ENCODE measurements at places on chromosomes 13 and 19. TPM values are rescaled to one million over a fixed set of nuclear protein-coding genes. Genes with fewer than 3 reads are reported as not detected.

DNA sequence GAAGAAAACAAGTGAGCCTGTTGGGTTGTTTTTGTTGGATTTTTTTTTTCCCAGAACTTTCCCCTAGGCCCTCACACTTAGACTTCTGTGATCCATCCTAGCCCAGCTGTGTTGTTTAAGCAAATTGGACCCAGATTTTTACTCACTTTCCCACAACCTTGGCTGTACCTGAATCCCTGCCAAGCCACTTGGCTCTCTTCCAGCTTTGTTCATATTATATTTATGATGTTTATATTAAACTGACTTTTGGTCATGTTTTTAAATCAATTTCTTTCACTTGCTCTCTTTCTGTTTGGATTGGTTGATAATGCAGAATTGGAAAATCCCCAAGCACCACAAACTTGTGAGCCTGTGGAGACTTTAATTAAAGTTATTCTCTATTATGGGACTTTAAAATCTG is 16.6 kb downstream of the OLFM4 start:
- no peak overlapping the region for H3K27ac ChIP-seq
- H3K4me3 ChIP-seq: no peak overlapping the region
- H3K36me3 ChIP-seq: no peaks in the 10 kb centered on the region
- peak; percentile 8 for DNase-seq
- no peaks in the 10 kb centered on the region for H3K27me3 ChIP-seq

MISP gene
- total RNA-seq: not detected

CPAMD8 gene
- 4.8 TPM for total RNA-seq

GRCh38 chr13:48258430-48258829 is 25.4 kb downstream of the ITM2B start:
- H3K4me3 ChIP-seq: no peak overlapping the region
- peaks cover 3% of the 10 kb centered on the region for H3K4me1 ChIP-seq
- peaks cover 99% of the 10 kb centered on the region for H3K36me3 ChIP-seq
- no peaks in the 10 kb centered on the region for H3K27me3 ChIP-seq

ZNF296 gene
- 0.23 TPM for total RNA-seq

GRCh38 chr13:23551213-23552008 is 18.8 kb upstream of the TNFRSF19 start:
- H3K27me3 ChIP-seq: peaks cover 14% of the 10 kb centered on the region
- no peaks in the 10 kb centered on the region for H3K36me3 ChIP-seq
- no peak overlapping the region for H3K27ac ChIP-seq
- DNase-seq: no peak

DNA sequence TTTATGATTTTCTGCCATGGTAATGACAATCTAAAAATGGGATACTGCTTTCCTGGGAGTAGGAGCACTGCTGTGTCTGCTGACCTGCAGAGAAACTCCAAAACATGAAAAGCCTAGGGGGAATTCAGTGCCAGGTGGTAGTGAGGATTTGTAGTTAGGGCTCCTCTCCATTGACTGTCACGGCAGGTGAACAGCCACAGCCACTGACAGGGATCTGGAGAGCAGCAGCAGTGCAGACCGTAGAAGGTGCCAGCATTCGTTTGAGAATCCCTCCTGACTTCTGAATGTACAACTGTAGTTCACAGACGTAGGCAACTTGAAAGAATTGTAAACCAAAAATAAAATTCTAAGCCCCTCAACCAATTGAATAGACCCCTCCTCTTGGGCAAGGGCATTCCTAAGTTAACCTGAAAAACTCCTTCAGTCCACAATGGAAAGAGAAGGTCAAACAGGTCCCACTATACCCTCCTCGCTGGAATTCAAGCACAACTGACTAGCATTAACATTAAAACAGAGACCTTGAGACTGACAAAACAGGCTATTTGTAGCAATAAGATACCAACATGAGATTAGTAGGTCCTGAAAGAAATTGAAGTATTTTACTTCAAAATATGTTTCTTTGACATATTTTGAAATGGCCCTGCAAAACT is 1328.8 kb downstream of the OLFM4 start:
- H3K27ac ChIP-seq: no peak overlapping the region
- H3K36me3 ChIP-seq: no peaks in the 10 kb centered on the region
- H3K4me1 ChIP-seq: no peaks in the 10 kb centered on the region

FLT3LG gene
- 4.4 TPM for total RNA-seq

DNA sequence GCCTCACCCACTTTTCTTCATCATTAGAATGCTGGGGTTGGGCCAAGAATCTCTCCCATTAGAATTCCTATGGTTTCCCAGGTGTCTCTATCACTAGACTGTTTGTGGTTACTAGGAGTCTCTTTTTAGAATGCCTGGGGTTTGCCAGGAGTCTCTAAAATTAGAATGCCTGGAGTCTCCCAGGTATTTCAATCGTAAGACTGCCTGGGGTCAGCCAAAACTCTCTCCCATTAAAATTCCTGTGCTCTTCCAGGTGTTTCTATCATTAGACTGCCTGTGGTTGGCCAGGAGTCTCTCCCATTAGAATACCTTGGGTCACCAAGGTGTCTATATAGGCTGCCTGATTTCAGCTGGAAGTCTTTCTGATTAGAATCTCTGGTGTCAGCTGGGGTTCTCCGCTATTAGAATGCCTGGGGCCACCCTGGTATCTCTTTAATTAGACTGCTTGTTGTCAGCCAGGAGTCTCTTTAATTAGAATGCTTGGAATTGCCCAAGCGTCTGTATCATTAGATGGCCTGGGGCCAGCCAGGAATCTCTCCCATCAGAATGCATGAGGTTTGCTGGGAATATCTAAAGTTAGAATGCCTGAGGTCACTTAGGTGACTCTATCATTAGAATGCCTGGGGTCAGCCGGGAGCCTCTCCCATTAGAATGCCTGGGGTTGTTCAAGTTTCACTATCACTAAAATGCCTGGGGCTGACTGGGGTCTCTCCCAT is 1479.2 kb downstream of the UQCRFS1 start:
- peaks cover 28% of the 10 kb centered on the region for H3K36me3 ChIP-seq
- H3K4me3 ChIP-seq: no peak overlapping the region
- no peaks in the 10 kb centered on the region for H3K27me3 ChIP-seq
- no peaks in the 10 kb centered on the region for H3K4me1 ChIP-seq
- no peak overlapping the region for H3K27ac ChIP-seq
- no peak for DNase-seq

GRCh38 chr13:105327581-105328126 is 1207.8 kb downstream of the EFNB2 start:
- no peaks in the 10 kb centered on the region for H3K36me3 ChIP-seq
- H3K4me1 ChIP-seq: no peaks in the 10 kb centered on the region
- no peak overlapping the region for H3K27ac ChIP-seq
- no peak for DNase-seq
- H3K4me3 ChIP-seq: no peak overlapping the region

PRRG2 gene
- 0.35 TPM for total RNA-seq

TPM4 gene
- 78.5 TPM for total RNA-seq

EXOC3L2 gene
- total RNA-seq: 0.74 TPM

DNA sequence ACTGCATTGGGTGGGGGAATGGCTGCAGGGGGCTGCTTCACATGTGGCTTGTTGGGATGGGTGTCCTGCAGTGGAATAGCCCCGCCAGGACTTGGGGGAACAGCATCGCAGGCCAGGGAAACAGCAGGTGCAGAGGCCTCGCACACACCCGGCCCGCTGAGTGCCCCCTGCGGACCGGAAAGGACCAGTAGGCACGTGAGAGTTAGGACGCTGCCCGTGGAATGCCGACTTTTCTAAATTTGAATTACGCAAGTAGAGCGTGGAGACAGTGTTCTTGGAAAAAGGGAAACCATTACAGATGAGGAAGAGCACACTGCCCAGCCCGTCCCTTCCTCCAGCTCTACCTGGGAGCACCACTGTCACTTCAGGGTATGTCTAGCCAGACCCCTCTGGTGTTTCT is 11.5 kb downstream of the DNM2 start:
- H3K27me3 ChIP-seq: no peaks in the 10 kb centered on the region
- peaks cover 69% of the 10 kb centered on the region for H3K4me1 ChIP-seq
- no peak overlapping the region for H3K4me3 ChIP-seq
- H3K36me3 ChIP-seq: peaks cover 8% of the 10 kb centered on the region

DNA sequence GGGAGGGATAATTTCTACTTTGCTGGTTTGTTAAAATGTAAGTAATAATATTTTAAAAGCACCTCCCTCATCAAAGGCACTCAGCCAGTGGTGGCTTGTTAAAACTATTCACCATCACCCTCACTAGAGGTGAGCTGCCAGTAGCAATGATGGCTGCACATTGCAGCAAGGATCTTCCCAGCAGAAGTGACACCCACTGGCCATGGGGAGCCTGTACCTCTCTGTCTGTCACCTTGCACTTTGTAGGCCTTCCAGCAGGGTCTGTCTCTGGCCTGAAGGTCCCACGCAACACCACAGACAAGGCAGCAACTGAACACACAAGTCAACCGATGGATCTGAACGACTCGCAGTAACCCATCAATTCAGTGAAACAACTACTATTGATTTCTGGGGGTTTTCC is 47.3 kb upstream of the C13orf42 start:
- no peaks in the 10 kb centered on the region for H3K27me3 ChIP-seq
- no peak for DNase-seq

GRCh38 chr13:21852043-21852442 is 181.2 kb downstream of the FGF9 start:
- no peaks in the 10 kb centered on the region for H3K4me1 ChIP-seq
- no peak for DNase-seq
- H3K27me3 ChIP-seq: no peaks in the 10 kb centered on the region
- no peak overlapping the region for H3K4me3 ChIP-seq
- H3K27ac ChIP-seq: no peak overlapping the region

- H3K4me1 ChIP-seq: no peaks in the 10 kb centered on the region
- no peak overlapping the region for H3K27ac ChIP-seq
- DNase-seq: no peak
- no peaks in the 10 kb centered on the region for H3K27me3 ChIP-seq
Measured at GRCh38 chr19:56927791-56928207, 87.3 kb upstream of the PEG3 start.

DHDH gene
- total RNA-seq: not detected

DNA sequence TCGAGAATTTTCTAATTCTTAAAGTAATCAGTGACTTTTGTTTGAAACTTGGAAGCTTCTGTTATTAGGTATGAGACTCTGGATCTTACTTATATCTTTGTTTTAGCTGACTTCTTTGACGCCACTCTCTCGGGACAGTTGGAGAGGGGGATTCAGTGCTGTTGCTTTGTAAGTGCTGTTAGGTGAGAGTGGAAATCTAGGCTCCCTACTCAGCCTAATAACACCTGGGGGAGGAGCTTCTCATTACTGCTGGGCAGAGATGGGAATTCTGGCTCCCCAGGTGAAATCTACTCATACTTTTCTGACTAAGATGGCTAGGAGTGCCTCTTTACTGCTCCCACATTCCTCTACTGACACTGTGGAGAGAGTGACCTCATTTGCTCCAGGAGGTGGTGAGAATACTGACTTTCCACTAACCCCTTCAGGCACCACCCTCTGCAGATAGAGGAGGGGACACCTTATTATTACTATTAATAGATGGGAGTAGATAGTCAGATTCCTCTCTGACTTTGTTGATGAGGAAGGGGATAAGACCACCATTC is 324.9 kb upstream of the SPRY2 start:
- H3K4me3 ChIP-seq: no peak overlapping the region
- no peak overlapping the region for H3K27ac ChIP-seq
- DNase-seq: no peak
- H3K4me1 ChIP-seq: no peaks in the 10 kb centered on the region
- H3K27me3 ChIP-seq: no peaks in the 10 kb centered on the region

GRCh38 chr13:103190841-103191240 is 124.6 kb upstream of the SLC10A2 start:
- no peaks in the 10 kb centered on the region for H3K36me3 ChIP-seq
- no peak for DNase-seq
- no peaks in the 10 kb centered on the region for H3K27me3 ChIP-seq
- H3K4me3 ChIP-seq: no peak overlapping the region
- no peak overlapping the region for H3K27ac ChIP-seq

- no peak for DNase-seq
- no peak overlapping the region for H3K27ac ChIP-seq
- peaks cover 95% of the 10 kb centered on the region for H3K4me1 ChIP-seq
- H3K36me3 ChIP-seq: no peaks in the 10 kb centered on the region
- H3K4me3 ChIP-seq: no peak overlapping the region
Measured at GRCh38 chr13:111209613-111210012, 94.5 kb downstream of the ARHGEF7 start.

DNA sequence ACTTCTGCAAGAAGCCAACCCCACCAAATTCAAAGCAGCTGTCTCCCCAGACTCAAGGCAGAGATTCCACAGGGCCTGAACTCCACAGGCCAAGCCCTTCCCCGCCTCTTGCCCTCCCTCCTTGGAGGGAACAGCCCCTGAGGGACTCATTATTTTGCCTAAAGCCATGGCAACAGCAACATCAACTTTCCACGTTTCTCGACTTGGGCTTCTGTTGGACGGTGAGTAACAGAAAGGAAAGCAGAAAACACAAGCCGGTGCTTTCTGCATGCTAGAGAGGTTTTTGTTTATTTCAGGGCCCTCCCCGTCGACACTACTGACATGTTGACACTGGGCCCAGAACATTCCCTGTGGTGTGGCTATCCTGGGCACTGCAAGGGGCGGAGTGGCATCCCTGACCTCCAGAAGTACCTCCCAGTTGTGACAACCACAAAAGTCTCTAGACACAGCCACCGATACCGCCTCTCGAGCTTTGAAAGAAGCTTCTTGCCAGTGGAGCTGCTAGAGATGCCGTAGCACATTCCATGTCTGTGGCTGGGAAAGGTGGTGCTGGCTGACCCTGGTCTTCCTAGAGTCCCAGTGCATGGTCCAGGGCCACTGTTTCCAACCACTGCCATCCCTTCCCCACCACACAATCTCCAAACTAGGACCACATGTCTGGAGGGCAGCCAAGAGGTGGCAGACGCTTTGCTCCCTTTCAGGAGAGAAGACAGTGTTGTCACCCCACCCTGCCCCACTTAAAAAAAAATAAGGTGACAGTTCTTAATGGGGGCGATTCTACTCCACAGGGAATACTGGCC is 12.8 kb downstream of the CAPS start:
- peak; percentile 58 for DNase-seq
- peak overlapping the region; percentile 50 for H3K27ac ChIP-seq
- peaks cover 31% of the 10 kb centered on the region for H3K4me1 ChIP-seq
- H3K36me3 ChIP-seq: peaks cover 14% of the 10 kb centered on the region

DNA sequence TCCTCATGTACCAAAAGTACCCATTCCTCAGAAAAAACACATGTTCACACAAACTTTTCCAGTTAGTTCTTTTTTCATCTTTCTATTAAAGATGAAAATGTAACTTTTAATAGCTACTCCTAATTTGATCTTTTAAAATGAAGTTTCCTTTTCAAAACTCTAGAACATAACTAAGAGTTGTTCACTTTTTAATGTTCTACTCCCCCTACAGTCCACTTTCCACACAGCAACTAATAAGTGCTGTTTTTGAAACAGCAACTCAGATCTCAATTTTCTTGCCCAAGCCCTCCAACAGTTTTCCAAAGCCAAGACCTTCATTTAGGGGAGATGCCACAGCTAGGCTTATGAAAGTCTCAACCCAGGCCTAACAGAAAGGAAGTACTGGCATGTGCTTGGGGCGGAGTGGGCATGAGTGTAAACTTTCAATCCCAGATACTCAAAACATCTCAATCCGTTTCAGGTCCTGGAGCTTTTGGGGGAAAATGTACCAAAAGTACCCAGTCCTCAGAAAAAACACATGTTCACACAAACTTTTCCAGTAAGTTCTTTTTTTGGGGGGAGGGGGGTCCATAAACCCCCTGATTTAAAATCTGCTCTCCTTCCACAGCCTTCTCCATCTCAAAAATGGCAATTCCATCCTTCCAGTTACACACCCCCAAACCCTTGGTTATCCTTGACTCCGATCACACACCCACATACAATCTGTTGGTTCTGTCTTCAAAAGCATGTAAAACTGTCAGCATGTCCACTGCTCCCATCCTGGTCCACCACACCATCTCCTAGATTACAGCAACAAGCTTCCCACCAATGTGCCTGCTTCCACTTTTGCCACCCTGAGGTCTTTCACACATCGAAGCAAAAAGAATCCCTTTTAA is 2.0 kb downstream of the FBL start:
- H3K36me3 ChIP-seq: no peaks in the 10 kb centered on the region
- H3K4me3 ChIP-seq: no peak overlapping the region
- H3K4me1 ChIP-seq: peaks cover 46% of the 10 kb centered on the region
- peak overlapping the region; percentile 13 for H3K27ac ChIP-seq
- H3K27me3 ChIP-seq: no peaks in the 10 kb centered on the region
